ENCODE measurements at places on chromosomes 2 and 18.

DNA sequence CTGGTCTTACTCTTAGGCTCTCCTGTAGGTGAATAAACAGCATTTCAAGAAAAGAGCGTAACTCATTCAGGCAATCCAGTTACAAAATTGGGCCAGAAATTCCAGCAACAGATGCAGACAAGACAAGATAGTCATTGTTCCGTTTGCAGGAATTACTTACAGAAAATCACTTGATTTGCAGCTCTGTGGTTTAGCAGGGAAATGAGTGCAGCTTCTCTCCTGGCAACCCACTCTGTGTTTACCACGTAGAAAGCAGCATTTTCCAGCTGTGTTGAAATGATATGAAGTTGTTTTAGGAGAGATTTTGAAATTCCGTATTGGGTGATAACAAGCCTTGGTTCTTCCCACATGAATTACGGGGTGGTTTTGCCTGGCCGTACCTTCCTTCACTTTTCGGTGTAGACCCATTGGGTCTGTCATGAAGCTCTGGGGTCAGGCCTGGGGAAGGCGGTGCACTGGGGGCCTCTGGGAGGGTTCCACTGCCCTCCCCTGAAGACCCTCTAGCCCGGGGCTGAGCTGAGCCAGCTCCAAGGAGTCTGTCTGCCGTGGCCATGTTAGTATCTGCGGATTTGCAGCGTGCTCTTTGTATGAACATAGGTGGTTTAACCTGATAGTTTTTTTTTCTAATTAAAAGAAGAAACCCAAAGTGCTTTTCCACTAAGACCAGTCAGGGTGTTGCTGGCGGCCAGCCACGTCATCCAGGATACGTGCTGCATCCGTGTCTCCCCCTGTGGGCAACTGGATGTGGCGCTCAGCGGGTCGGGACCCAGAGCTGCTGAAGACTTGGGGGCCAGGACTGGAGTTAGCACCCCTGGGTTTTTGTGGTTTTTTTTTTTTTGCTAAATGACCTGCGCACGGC is 58.9 kb upstream of the KCNG2 start:
- DNase-seq: no peak

- DNase-seq: no peak
Observed at GRCh38 chr18:80213182-80213581, 34.1 kb downstream of the PARD6G start.

GRCh38 chr2:85791704-85792565 is 38.1 kb downstream of the ATOH8 start:
- peak; percentile 6 for DNase-seq

DNA sequence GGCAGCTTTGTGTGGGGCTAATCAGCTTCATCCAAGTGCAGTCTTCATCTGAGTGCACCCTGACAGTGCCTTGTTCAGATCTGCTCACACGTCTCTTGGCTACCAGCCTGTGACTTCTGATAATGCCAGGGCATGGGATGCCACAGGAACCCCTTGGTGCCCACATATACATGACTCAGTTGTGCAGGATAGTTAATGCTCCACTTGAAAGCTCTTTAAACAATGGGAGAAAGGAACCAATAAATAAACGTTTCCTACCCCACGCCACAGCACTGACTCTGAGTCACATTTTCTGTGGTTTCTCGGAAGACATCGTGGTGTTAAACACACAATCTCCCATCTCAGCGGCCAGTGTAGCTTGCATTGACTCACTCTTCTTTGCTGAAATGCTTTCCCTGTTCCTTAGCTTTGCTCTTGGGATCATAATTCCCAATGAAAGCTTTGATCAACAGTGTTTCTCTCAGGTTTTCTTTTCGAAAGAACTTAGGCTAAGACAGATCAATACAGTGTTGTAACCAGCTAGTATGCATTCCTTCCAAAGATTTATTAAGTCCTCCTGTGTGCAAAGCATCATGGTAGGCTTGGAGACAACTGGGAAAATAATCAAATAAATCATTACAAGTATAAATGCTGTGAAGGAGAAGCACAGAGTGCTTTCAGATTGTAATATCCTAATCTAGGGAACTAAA is 142.0 kb downstream of the COPS8 start:
- no peak for DNase-seq

All from WTC11 (cell line).